CD4-positive, alpha-beta T cell treated with Interleukin-17A for 1 hour (primary cell): ENCODE measurements at places on chromosomes 5 and 9.

- no peak for DNase-seq
Observed at GRCh38 chr5:75671506-75671905, 45.7 kb downstream of the POC5 start.

DNA sequence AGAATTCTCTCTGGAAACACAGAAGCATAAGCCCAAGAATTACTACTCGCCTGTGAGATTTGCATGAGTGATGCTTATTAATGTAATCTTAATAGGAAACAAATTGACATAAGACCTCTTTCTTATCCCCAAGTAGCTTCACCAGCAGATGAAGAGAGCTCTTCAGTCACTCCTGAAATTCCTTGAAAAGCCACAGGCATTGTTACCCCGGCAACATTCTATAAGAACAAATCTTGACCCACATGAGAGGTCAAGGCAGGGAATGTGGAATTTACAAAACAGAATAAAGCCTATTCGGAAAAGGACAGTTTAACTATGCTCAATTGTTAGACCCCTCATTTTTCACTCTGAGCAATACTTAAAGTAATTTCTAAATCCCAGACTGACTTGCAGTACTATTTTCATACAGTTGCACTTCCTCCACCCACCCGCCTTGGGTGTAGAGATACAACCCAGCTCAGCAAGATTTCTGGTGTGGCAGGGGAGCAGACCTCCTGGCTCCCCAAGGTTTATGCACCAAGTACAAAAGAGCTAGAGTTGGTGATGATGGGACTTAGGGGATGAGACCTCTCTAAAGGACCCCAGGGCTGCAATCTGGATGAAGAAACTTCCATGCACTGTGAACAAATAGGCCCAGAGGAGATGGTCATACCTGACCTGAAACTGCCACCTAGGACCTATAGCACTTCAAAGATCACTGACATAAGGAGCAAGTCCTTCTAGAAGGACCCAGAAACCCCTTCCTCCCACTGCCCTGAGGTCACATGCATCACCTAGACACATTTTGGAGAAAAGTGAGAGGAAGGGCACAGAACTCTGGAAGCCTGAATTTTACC is 242.1 kb downstream of the ZNF608 start:
- DNase-seq: no peak

DNA sequence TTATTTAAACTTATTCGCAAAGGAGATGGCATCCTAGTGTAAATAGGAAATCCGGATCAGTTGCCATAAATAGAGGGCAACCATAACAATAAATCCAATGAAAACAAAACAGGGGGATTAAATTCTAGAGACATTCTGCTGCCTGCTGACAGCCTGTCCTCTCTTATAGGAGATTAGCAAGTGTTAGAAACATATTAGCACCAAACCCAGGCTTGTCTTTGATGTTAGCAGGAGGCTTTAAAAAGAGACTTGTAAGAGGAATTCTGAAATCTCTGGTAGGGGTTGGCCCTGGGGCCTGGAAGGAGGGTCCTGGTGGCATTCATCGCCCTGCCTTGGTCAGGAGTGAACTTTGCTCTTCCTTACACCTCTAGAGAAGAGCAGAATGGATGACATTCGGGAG is 21.6 kb downstream of the NDST1 start:
- DNase-seq: no peak

- DNase-seq: peak; percentile 62
Observed at GRCh38 chr5:142426129-142427014, 101.6 kb upstream of the SPRY4 start.

DNA sequence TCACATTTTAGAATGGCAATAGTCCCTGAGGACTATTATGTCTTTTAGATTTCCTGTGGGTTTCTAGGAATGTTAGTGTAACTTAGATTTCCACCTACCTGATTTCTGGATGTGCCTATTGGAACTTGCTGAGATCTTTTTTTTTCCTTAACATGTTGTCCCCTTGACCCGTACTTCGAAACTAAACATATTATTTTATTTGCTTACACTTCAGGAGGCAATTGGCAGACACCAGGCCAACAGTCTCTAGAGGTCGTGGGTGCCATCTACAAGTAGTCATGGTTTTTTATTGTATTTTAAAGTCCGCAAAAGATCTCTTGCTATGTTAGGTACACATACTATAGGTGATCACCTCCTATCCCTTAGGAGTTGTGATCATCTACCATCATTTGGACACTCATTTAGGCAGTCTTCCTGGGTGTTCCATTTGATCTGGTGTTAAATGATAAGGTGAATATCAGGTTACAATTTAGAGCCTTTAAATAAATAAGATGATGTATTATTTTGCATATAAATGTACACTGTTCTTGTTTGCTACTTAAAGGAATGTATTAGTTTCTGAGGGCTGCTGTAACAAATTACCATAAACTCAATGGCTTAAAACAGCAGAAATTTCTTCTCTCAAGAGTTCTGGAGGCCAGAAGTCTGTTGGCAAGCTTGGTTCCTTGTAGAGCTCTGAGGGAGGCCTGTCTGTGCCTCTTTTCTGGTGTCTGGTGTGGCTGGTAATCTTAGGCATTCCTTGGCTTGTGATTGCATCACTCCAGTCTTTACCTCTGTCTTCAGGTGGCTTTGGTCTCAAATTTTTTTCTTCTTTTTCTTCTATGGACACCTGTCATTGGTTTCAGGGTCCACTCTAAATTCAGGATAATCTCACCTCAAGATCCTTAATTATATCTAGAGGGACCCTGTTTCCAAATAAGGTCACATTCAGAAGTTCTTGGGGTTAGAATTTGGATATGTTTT is 64.8 kb downstream of the ZCCHC7 start:
- DNase-seq: no peak

DNA sequence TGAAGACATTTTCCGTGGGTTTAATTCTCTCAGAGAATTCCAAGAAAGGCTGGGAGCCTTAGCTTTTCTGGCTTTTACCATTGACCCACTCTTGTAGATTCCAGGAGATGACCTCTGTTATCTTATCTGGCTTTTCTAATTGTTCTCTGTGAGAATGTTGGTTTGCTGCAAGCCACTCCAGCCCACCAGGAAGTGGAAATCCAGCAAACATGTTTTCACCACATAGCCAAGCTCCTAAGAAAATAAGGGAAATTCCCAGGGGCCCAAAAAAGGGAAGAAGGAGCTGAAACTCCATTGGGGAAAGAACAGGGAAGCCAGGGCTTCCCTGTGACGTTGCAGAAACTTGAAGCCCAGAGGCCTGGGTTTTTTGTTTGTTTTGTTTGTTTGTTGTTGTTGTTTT is 19.7 kb downstream of the GPR107 start:
- no peak for DNase-seq
